ENCODE measurements at places on chromosomes 5 and 9. TPM values are rescaled to one million over a fixed set of nuclear protein-coding genes. Genes with fewer than 3 reads are reported as not detected.
A peak's percentile ranks its signal among the peaks of the same experiment; 100 is the strongest.

BHMT gene
- not detected for total RNA-seq

DNA sequence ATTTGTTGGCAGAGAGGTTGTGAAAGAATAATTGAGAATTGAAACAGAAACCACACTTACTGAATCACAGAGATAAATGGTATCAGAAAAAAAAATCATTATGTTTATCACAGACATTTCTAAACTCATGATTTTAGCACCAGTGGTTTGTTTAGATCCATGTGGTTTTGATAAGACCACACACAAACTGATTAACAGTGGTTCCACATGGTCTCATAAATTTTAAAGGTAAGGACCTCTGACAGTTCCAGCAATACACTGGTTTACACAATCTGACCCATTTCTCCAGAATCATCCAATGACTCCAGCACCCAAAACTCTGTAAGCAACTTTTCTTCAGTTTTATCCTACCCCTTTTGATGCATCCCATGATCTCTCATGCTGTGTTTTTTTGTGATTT, 261.2 kb downstream of the ANXA1 start:
- H3K36me3 ChIP-seq = no peaks in the 10 kb centered on the region
- no peak overlapping the region for H3K4me3 ChIP-seq
- no peak for DNase-seq
- no peak overlapping the region for H3K27ac ChIP-seq
- H3K27me3 ChIP-seq = no peaks in the 10 kb centered on the region

C5orf63 gene
- total RNA-seq = 2.3 TPM

DNA sequence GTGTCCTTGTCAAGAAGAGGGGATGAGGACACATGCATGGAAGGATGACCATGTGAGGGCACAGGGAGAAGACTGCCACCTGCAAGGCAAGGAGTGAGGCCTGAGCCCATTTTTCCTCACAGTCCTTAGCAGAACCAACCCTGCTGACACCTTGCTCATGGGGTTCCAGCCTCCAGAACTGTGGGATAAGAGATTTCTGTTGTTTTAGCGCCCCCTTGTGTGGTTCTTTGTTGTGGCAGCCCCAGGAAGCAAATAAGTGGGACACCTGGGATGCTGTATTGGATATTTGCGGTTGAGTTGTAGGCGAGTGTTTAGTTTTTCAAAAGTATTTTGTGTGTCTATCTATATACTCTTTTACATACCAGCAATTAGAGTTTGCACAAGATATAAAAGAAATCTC, 206.4 kb downstream of the NXNL2 start:
- H3K4me3 ChIP-seq = no peak overlapping the region
- H3K27me3 ChIP-seq = no peaks in the 10 kb centered on the region
- H3K27ac ChIP-seq = no peak overlapping the region
- H3K4me1 ChIP-seq = no peaks in the 10 kb centered on the region

DNA sequence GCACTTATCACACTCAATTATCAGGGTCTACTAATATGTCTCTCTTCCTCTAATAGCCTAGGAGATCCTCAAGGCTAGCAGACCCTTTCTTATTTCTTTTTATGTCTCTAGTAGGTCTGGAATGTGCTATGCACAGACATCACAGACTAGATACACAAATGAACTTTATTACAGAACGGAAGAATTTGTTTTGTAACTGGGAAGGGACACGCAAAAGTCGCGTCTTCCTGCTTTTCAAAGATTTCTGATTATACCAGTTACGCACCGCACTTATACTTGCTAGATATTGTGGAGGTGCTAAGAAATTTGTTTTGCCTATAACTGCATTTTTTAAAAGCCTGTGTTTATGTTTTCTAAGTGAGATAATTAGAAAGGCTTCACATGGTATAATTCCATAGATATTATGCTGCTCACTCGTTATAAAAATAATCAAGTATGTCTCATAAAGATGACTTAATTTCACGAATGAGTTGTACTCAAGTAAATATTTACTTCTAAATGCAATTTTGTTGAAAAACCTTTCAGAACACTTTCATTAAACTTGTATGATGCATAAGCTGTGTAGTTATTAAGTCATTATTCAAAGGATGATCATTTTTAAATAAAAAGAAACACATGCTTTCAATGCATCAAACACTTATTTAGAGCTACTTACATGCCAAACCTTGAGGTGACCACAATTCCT, 662.6 kb downstream of the ACTL7B start:
- no peaks in the 10 kb centered on the region for H3K27me3 ChIP-seq
- H3K36me3 ChIP-seq = no peaks in the 10 kb centered on the region
- H3K27ac ChIP-seq = no peak overlapping the region

FREM1 gene
- total RNA-seq = 4.6 TPM

DNA sequence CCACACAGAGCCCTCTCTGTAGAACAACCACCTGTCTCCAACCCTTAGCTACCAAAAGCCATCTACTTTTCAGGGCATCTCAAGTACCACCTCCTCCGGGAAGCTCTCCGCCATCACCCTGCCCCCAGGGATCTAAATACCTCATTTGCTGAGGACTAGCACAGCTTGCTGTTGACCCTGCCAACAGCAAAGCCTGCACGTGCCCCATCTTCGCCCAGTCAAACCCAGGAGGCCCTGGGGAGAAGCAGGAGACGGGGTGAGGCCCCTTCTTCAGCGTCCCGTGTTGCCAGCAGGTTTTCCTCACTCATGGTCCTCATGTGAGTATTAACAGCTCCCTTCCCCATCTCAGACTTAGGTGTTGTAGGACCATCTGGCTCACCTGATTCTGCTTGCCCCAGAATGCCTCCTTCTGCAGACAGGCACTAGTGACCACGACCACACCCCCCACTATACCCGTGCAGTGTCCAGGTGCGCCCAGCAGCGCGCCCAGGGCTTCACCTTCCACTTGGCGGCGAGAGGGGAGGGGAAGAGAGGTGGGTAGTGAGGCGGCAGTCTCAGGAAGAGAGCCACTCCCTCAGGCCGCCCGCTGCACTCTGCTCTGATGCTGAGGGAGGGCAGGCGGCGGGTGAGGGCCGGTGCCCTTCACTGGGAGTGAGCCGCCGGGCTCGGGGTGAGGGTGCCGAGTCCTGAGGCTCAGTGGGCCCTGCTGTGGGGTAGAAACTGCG, 11.1 kb downstream of the VAV2 start:
- H3K4me1 ChIP-seq = peaks cover 69% of the 10 kb centered on the region
- no peak overlapping the region for H3K4me3 ChIP-seq
- H3K27ac ChIP-seq = peak overlapping the region; percentile 75
- no peaks in the 10 kb centered on the region for H3K36me3 ChIP-seq
- DNase-seq = no peak
- no peaks in the 10 kb centered on the region for H3K27me3 ChIP-seq

All from pancreas (tissue), 10 donors.